ENCODE measurements at places on chromosomes 2 and 18.

GRCh38 chr2:223760838-223761502 is 76.4 kb downstream of the AP1S3 start:
- peak; percentile 89 for DNase-seq

- peak; percentile 74 for DNase-seq
Observed at GRCh38 chr2:226977775-226978190, 141.9 kb downstream of the RHBDD1 start.

GRCh38 chr2:98503481-98504105 is 58.9 kb downstream of the INPP4A start:
- DNase-seq = peak; percentile 50

DNA sequence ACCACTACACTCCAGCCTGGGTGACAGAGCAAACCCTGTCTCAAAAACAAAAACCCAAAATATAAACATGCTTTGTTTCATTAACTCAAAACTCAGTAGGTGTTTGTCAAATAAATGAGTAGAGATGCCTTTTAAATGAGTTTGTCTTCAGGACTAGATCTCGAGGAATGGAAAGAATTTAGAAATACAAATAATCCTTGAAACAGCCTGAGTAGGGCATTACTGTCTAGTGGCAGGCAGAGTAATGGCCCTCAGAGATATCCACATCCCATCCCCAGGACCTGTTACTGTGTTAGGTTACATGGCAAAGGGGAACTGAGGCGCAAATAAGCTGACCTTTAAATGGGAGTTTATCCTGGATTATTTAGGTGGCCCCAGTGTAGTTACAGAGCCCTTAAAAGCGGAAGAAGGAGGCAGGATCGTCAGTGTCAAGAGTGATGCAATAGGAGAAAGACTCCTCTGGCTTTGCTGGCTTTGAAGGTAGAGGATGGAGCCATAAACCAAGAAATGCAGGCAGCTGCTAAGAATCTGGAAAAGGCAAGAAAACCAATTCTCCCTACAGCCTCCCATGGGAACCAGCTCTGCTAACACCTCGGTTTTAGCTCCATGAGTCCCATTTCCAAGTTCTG is 63.0 kb downstream of the CABLES1 start:
- DNase-seq = no peak

DNA sequence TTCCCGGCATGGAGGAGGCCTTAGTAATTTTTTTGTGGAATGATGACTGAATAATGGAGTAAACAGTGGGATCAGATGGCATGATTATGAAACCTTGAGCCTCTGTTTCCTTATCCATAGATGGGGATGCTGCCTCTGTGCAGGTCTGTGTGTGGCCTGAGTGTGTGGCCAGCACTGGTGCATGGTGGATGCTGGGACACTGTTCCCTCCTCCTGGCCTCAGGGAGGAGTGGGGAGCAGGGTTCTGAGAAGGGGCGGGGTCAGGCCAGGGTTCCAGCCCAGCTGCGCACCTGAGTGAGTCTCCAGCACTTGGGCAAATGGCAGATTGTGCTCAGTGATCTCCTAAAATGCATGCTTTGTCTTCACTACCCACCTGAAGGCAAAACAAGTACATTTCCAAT is 66.4 kb downstream of the DCDC2C start:
- DNase-seq = peak; percentile 17

DNA sequence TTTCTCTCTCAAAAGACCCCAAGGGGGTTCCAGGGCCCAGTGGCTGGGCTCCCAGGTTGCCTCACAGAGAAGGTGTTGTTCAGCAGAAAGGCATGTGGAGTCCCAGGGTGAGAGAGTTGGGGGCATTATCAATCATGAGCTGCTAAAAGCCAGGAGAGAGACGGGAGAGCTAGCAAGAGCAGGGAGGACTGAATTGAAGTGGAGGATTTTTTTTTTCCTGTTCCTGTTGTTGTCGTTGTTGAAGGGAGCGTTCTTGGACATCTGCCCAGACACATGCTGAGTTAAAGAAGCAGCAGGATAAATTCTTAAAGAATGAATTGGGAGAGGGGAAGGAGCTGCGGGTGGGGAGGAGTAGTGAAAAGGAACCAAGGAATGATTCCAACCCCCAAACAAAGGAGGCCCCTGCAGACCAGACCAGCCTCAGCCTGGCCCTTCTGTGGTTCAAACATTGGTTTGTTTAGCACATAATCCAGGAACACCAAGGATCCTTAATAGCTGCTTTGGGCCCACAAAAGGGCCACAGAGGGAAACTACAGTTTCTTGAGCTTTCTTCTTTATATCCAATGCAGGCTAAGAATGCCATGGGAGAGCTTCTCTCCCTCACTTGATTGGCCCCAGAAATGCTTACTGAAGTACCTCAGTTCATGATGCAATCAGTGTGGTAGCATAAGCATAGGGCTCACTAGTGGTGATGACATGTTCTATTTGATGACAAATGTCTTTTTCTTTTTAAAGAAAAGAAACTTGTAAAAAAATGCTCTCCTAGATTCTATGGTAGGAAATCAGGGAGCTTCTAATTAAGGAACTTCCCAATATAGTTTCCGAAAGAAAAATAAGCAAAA is 146.0 kb downstream of the SETBP1 start:
- peak; percentile 83 for DNase-seq

DNA sequence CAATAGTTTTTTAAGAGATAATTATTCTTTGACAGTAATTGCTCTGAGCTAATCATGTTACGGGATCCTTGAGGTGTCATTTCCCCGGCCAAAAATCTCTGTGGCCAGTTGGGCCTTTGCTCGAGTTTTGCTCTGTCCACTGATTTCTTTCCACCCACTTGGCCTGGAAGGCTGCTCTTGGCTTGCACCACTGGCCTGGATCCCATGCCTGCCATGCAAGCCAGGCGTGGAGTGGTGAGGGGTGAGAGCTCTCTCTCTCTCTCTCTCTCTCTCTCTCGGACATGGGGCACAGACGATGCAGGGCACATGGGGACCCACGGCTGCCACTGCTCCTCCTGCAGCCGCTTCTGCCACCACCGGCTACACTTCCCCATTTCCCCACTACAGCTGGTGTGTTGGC is 853.0 kb upstream of the GCFC2 start:
- no peak for DNase-seq

- no peak for DNase-seq
Observed at GRCh38 chr2:45559436-45559835, 51.6 kb downstream of the SRBD1 start.

DNA sequence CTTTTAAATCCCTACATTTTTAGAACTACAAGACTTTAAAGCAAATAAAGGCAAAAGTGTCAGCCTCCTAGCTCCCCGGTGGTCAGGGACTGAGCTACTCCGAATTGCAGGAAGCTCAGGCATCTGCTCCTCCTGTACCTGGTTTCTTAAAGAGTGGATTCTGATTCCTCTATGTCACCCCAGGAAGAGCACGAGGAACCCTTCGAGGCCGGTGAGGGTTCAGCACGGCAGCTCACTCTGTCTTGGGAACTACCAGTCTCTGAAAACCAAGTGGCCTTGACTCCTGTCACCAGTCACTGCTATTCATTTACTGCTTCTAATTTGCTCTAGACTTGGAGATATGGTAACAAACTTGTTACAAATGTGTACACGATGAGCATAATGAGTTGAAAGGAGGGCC is 2.3 kb downstream of the PER2 start:
- DNase-seq = no peak

- no peak for DNase-seq
Observed at GRCh38 chr2:203820969-203821368, 46.6 kb upstream of the CTLA4 start.

DNA sequence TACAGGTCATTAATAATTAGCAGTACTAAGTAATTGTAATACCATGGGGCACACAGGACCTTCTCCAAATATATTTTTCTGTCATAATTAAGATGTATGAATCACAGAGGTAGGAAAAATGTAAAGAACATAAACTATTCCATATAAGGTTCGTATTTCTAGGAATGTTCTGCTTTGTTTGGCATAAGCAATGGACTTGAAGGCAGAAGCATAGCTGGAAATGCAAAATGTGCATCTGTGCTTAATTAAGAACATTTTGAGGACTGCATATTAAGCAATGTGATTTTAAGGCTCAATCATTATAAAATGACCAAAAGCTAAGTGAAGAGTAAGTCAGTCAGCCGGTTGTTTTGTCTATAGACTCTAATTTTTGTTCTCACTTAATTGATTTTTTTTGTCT is 123.2 kb downstream of the RBM43 start:
- DNase-seq = peak; percentile 70

DNA sequence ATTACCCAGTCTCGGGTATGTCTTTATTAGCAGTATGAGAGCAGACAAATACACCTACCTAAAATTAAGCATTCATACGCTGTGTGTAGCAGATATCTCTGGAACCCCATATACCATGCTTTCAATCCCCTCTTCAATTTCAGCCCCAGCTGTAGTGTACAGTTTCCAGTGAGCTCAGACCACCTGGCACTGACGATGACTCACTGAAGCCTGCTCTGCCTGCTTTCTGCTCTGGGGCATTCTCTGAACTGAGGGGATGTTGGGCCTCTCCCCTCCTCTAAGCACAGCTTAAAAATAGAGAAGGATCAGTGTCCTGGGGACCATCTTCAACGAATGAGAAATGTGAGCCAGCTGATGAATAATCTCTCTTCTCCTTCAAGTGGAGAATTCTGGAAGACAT is 8.7 kb upstream of the CCL20 start:
- peak; percentile 29 for DNase-seq

DNA sequence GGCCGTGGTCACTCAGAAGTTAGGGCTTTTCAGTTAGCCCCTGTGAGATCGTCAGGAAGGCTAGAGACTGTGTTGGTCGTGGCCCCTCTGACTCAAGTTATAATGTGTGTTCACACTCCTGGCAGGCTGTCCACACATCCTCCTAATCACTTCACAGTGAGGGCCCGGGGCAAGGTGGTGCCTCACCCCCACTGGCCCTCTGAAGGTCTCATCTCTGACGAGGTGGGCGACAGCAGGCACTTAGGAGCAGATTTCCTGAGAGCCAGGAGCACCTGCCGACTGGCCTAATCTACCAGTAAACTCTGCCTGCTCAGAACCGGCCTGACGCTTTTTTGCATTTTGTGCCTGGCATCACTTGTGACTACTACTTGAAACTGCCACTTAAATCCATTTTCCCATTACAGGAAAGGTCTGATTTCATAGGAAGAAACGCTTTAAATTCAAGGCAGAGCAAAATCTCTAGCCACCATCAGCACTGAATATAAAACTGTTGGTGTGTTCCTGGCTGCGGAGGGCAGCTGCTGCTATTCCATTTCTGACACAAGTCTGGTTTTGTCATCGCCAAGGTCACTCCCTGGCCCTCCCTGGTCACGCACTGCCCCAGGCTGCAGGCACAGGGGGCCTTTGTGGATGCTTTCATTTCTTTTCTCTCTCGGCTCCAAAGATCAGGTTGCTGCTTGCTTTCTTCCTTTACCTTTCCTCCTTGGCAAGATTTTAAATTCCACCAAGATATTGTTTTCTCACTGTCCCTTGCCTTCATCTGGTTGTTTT is 48.0 kb downstream of the RAB12 start:
- DNase-seq = no peak

- no peak for DNase-seq
Observed at GRCh38 chr18:79581911-79582310, 97.7 kb upstream of the CTDP1 start.

DNA sequence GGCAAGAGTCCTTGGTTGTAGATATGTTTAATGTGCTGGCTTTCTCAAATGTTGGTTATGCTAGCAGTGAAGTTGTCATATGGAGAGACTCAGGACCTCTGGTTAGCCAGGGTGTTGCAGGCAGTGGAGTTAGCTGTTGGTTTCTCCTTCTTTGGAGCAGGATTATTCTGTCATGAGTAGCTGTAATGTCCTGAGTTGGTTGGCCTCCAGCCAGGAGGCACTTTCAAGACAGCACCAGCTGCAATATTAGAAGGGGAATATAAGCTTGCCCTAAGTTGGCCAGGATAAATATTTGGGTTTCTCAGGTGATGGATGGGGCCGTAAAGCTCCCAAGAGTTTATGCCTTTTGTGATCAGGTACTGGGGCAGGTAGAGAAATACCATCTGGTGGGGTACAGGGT is 65.5 kb downstream of the MSTN start:
- DNase-seq = peak; percentile 6

DNA sequence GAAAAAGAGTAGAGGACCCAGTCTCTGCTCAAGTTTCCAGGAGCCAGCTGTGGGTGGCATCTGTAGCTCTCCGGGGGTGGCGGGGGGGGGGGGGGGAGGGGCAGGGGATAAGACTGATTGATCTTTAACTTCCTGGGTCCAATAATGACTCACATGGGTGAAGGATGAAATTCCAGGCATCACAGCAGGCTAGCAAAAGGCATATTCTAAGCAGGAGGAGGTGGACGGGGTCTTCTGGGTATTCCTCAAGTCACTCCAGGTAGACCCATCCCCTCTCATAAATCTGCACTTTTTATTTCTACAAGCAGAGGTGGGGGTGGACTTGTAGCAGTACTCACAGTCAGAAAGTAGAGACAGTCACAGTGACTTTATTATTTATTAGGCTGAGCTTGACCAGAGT is 85.5 kb upstream of the TMEM247 start:
- DNase-seq = no peak

DNA sequence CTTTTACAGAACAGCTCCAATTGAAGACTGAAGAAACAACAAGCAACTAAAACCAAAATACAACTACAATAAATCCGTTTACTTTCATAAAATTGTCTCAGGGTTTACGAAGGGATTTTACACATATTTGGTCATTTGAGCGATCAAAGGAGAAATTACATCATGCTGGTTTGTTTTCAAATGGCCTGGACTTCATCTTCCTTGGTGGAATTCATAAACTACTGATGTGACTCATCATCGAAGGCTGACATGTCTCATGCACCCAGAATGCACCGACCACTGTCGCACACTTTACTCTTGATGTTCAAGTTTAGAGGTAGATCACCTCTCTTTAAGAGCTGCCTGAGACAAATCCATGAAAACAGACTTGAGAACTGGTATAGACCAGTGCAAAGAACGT is 25.6 kb upstream of the PMAIP1 start:
- peak; percentile 96 for DNase-seq

Measured in IMR-90 (cell line).